ENCODE measurements at places on chromosomes 2 and 18.

- DNase-seq = no peak
These were observed 546.3 kb upstream of the ZEB2 start for GRCh38 chr2:145066151-145066661.

GRCh38 chr2:189501487-189501886, 60.2 kb downstream of the WDR75 start:
- DNase-seq = no peak

DNA sequence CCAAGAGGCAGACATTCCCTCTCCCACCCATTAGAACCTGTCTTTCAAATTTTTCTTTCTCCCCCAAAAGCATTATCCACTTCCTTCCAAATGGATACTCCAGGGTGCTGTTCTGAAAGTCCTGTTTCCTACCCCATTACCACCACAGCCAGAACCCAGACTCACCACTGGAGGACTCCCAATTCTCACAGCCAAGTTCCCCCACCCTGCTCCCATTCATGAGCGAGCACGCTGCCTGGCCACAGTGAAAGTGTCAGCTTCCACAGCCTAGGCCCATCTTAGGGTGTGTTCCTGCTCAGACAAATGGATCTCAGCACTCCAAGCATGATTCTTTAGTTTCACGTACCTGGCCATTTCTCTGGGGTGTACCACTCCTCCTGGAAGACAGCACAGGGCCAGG, 3.8 kb upstream of the ANKRD53 start:
- DNase-seq = no peak

- DNase-seq = no peak
These were observed 29.1 kb upstream of the RPE start for GRCh38 chr2:209973328-209973727.

DNA sequence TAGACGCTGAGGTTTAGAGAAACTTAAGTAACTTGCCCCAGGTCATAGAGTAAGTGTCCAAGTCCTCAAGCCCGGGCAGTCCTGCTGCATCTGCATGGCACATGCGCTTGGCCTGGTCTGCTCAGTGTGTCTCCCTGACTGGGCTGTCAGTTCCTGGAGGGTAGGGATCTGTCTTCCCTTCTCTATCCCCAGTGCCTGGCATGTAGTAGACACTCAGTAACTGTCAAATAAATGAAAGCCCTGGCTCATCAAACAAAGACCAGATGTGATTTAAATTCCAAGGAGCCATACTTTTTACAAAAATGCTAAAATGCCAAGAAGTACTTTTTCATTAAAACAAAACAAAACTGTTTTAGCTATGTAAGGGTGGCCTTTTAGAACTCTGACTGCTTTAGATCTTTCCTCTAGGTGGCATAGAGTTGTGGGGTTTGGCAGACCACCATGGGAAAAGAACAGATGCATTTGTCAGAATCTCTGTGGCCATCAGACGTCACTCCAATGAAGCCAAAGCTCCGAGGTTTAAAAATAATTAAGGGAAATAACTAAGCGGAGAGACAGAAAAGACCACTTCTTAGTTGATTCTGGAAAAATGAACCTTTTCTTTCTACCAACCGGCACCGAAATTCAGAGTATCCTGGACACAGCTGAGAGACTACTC, 34.0 kb downstream of the EPAS1 start:
- no peak for DNase-seq

DNA sequence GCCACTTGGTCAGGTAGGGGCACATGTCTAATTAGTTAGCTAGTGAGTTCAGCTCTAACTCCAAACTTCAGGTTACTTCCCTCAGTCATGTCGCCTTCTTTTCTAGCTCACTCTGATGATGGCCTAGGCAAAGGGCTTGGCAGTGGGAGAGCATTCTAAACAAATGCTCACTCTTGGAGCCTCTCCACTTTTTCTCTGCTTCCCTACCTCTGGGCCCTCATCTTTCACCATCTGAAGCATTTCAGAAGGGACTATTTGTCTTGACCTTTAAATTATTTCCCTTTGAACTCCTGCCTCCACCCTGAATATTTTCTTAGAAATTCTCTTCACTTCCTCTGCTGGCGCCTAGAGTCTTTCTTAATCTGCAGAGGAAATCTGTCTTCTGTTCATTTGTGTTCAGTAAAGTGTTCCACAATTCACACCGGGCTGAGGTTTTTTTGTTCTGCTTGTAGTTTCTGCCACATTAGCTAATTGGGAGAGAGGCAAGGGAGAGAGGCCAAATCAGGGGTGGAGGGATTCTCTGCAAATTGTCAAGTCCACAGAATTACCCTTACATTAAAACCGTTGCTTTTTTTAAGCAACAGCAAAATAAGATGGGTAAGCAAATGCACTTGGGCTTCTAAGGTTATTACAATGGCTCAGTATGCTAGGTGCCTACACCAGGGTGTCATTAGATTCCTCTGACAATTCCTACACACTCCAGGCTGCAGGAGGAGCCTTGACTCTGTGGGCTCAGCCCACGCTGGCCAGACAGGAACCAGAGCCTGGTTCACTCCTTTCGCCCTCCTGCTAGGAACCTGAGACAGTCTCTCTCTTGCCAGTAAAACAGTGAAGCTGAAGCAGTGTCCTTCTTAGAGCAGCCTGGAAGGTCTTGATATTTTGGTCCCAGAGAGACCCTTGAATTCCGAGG, 5.5 kb downstream of the MSGN1 start:
- DNase-seq = no peak

DNA sequence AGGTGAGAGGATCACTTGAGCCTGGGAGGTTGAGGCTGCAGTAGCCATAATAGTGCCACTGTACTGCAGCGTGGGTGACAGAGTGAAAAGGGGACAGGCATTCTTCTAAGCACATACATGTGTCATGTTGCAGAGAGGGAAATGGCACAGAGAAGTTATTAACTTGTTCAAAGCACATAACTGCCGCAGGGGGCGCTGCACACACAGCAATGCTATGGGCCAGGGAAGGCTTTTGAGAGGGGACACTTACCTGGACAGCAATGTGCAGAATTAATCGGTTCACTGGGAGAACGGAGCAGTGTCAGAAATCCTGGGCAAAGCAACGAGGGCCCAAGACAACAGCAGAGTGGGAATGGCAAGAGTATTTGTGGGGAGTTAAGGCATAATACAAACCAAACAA, 2.4 kb downstream of the SCYGR8 start:
- DNase-seq = no peak

Measured in T-cell (primary cell).